ENCODE measurements at places on chromosomes 5 and 9. TPM values are rescaled to one million over a fixed set of nuclear protein-coding genes. Genes with fewer than 3 reads are reported as not detected.

- no peak for ATAC-seq
These were observed 21.5 kb downstream of the CWC27 start for GRCh38 chr5:64790210-64790609.

- ATAC-seq, result no peak
These were observed 46.6 kb upstream of the NPR3 start for GRCh38 chr5:32664523-32664922.

The ACOT12 gene
- total RNA-seq, result not detected

DNA sequence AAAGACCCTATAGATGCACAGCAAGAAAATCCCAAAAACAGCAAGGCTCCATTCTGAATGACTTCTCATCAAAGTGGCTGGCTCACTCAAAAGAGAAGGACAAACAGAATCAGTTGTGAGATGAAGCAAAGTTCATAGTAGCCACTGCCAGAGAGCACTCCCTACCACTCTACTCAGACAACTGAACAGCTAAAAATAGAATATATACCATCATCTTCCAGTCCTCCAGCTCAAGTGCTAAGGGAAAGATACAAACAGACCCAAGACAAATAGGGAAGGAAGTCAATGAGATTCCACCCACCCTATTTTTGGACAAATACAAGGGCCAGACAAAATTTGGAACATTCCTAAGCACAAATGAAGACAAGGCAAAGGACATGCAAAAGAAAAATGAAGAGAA lies 20.6 kb downstream of the GNAQ start:
- no peak for ATAC-seq

Measured in gastroesophageal sphincter (tissue), 4 donors.